ENCODE measurements at places on chromosomes 12 and 14.
A peak's percentile ranks its signal among the peaks of the same experiment; 100 is the strongest.

DNA sequence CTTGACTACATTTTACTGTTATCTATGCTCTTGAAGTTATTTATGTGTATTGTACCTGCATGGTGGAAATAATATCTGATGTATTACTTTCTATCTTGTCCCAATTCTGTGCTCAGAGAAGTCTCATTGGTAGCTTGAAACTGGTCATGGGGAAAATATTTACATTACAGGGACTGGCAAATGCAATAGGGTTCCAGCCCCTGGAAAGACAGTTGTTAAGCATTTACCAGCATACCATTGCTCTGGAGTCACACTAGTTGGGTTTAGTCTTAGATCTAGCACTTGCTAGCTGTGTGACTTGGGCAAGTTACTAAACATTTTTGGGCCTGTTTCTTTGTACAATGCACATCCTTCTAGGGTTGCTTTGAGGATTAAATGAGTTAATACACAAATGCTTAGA, 86.3 kb upstream of the NRXN3 start:
- no peak for DNase-seq

- no peak for DNase-seq
Measured at GRCh38 chr12:125184213-125184967, 119.2 kb downstream of the AACS start.

DNA sequence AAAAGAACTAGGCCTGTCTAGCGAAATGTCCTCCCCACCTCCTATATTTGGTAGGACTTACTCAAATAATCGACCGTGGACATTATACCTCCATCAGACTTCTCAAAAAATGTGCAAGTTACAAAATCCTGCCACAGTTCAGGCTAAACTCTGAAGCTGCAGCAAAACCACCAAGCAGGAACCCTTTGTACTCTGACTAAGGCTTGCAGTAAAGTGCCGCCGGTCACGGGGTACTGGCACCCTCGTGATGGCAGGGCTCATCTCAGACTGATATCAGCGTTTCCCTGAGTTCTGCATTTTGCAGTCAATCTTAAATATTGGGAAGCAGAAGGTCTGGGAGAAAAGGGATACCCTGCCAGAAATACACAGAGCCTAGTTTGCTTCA, 17.1 kb downstream of the SLC11A2 start:
- peak; percentile 44 for DNase-seq

DNA sequence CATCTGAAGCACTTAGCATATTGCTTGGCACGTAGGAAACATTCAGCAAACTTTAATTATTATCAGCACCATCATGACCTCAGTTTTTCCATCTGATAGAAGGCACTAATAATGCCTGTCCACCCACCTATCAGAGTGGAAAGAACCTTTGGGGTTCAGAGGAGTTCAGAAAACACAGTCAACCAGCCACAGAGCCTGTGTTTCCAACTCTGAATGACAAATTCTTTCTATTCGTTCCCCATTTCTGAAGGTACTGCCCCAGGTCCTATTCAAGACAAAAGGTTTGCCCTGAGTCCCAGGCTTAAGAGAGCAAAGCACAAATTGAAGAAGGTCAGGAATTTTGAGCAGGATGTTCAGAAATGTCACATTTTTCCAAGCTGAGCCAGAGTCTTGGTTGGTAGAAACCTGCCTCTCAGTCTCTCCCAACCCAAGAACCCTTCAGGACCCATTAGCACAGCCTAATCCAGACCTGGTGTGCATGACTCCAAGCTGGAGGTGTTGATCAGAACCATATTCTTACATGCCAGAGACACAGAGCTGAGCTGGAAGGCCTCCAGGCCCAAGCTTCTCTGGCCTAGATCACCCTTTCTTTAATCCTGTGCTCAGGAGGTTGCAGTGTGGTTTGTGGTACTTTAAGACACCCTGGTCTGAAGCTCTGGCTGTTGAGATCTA, 114.4 kb downstream of the TBX5 start:
- DNase-seq = no peak

- DNase-seq = no peak
Measured at GRCh38 chr14:103016071-103016470, 41.3 kb downstream of the CDC42BPB start.

GRCh38 chr14:85519661-85520305, 10.2 kb upstream of the FLRT2 start:
- DNase-seq = no peak

DNA sequence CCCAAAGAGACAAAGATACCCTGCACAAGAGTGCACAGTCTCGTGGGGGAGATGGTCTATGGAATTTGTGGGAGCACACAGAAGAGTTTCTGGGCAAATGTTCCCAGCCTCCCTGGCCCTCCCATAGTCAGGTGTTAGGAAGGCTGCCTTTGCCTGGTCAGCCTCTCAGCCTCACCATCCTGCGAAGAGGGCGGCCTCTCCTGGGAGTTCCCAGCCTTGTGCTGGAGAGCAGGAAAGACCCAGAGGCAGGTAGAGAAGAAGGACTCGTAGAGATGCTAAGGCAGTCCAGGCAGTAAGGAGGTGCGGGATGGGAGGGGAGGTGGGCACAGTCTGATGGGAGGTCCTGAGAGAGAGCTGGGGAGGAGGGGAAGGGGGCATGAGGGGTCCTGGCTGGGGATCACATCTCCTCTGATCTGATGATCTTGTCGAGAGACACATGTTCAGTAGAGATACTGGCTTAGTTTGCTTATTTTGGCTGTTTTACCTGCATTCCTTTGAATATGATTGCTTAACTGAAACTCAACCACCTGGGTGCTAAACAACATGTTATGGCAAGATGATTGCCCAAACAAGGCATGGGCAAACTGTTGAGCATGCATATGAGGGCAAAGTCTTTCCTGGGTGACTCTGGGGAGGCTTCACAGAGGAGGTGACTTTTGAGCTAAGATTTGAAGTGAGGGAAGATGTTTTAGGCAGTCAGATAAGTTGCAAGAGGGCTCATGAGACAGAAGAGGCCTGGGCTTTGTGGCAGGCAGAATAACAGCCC, 10.5 kb downstream of the SERPINA6 start:
- no peak for DNase-seq

- no peak for DNase-seq
Measured at GRCh38 chr12:49796606-49797448, 31.4 kb downstream of the NCKAP5L start.

DNA sequence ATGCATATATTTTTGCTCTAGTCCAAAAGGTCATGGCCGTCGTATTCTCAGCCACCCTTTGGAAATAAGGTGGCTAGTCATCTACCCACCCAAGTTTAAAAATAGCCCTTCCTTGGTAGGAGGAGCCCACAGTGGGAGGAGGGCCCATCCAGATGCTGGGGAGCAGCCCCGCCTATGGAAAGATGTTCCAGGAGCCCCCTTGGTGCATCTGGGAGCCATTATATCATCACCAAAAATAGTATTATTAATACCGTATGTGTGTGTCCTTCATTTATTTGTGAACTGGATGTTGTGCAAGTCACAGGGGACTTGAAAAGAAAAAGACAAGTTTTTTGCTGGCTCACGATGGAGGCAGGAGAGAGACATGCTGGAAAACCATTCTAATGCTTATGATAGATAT, 34.0 kb downstream of the EMP1 start:
- DNase-seq = no peak

GRCh38 chr12:127550271-127550670, 716.7 kb upstream of the TMEM132C start:
- no peak for DNase-seq

GRCh38 chr14:80215081-80215480, 3.8 kb upstream of the DIO2 start:
- DNase-seq = no peak

DNA sequence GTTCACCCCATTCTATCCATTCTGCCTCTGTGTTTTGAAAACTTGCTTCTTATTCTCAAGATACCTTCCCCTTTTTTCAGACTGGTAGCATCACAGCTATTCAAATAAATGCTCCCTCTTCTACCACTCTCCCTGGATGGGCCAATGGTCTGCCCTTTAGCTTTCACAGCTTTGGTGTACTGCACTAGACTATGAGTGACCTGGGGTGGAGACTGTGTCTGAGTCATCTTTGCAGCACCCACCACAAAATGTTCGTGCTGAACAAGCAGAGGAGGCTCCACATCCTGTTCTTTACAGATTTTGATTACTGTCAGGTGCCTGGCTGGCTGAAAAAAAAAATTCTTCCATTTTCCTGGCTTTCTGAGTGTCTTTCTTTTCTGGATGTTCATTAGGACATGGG, 1104.1 kb upstream of the TMEM132C start:
- DNase-seq = peak; percentile 41

DNA sequence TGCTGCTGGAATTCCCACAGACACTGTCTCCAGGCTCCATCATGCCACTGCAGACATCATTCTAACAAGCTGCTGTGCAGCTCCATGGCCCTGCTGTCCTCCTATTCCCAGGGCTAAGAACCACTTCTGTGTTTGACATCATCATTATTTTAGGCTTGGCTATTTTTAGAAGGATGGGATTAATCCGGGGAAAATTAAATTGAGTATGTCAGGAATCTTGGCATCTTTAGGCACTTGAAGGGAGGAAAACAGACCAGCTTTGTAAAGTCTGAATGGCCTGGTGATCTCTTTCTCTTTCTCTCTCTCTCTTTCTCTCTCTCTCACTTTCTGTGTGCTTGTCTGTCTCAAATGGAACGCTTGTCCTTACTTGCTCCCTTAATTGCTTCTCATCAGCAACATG, 568.3 kb upstream of the FLRT2 start:
- DNase-seq = no peak

GRCh38 chr14:99177886-99178835, 93.8 kb downstream of the BCL11B start:
- peak; percentile 27 for DNase-seq

- no peak for DNase-seq
Measured at GRCh38 chr12:62922539-62922938, 12.4 kb downstream of the PPM1H start.

GRCh38 chr12:106327309-106327869, 24.9 kb downstream of the TCP11L2 start:
- no peak for DNase-seq

GRCh38 chr12:128803788-128804187, 20.0 kb downstream of the SLC15A4 start:
- no peak for DNase-seq

- DNase-seq = peak; percentile 80
Measured at GRCh38 chr12:27383429-27384260, 51.0 kb downstream of the BMAL2 start.

DNA sequence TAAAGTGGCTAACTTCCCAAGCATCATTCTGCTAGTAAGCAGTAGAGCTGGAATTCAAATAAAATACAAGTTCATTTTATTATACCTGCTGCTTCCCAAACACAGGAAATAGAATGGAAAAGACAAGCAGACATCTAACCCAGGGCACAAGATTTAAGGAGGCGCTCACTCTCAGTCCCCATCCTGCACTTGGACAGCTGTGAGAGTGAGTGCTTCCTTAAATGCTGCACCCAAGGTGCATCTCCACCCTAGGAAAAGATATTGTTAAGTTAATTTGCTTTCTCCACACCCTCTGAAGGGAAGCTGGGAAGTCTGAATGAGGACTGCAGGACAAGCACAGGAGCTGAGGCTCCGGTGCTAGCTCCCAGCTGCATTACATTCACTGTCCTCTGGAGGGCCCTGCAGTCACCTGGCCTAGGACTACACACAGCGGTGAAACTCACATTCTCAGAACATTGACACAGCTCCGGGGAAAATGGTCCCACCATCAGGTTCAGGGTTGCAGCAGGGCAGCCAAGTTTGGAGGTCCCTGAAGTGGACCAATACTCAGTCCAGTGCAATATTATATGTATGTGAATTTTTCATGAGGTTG, 14.2 kb downstream of the HEBP1 start:
- peak; percentile 46 for DNase-seq

DNA sequence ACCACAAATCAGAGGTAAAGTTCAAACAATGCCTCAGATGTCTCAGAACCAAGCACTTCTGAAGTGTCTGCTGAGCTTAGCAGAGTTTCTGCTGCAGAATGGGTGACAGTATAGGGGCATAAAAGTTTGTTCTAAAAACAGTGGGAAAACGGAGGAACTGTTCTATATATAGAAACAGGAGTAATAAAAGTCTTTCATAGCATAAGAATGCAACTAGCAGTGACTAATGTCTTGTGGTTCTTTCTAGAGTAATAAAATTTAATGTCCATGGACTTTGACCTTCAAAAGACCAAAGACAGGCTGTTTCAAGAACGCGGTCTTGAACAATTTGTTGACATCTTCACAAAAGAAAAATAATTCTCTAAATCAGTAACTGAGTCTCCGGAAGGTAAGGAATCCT, 107.5 kb upstream of the FAR2 start:
- no peak for DNase-seq

GRCh38 chr14:30507209-30507608, 51.7 kb upstream of the G2E3 start:
- no peak for DNase-seq

DNA sequence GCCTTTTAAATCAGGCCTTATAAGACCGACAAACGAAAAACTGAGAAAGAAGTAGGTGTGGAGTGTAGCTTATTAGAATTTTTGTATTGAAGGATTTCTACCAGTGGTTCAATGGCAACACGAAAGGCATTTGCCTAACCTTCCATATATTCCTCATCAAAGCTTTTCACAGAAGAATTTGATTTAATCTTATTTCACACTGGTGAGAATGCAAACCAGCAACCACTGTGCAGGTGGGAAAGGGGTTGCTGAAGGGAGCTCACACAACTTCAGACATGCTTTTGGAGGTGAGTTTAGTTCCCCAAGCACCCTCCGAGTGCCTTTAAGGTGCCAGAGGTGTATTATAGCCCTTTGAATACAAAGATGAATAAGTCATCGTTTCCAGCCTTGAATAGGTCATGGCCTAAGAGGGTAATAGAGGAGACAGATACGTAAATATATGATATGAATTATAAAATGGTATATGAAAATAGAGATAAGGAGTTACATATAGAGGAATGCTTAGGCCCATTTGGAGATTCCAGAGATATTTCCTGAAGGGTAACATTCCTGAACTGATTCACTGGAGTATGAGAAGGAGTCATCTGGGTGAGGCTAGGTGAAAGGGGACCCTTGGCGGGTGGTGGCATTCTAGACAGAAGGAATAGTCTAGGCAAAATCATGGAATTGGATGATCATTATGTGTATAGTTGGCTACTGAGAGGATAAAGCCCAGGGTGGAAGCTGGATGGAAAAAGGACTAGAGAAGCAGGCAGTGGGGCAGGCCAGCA, 6.4 kb downstream of the ERP27 start:
- no peak for DNase-seq
